CD8-positive, alpha-beta T cell (primary cell): ENCODE measurements at places on chromosomes 3 and 15. TPM values are rescaled to one million over a fixed set of nuclear protein-coding genes. Genes with fewer than 3 reads are reported as not detected.

Gene ZNF80
- 1.6 TPM for total RNA-seq

Gene VIPR1
- total RNA-seq: 31.2 TPM

Gene STARD9
- 8.5 TPM for total RNA-seq

Gene SCAANT1
- total RNA-seq: not detected

Gene ZKSCAN7
- total RNA-seq: 1.6 TPM

Gene WDR93
- total RNA-seq: not detected

Gene GOLGA6B
- total RNA-seq: not detected

Gene KLHL6
- 27.7 TPM for total RNA-seq

Gene PPP1R2
- 166 TPM for total RNA-seq

Gene COLQ
- total RNA-seq: 3.9 TPM

Gene PLSCR2
- not detected for total RNA-seq

Gene ANKRD34C
- total RNA-seq: not detected

Gene ANKUB1
- total RNA-seq: not detected

Gene KCNAB1
- not detected for total RNA-seq

Gene PRR20G
- not detected for total RNA-seq

- no peak for DNase-seq
Observed at GRCh38 chr3:133949438-133949837, 53.8 kb upstream of the RAB6B start.

GRCh38 chr15:31458596-31459399 is 132.2 kb downstream of the KLF13 start:
- DNase-seq: peak; percentile 26

- DNase-seq: no peak
Observed at GRCh38 chr15:91445695-91446228, 345.7 kb downstream of the SV2B start.

- DNase-seq: peak; percentile 28
Observed at GRCh38 chr15:80977627-80978036, 12.0 kb downstream of the MESD start.

DNA sequence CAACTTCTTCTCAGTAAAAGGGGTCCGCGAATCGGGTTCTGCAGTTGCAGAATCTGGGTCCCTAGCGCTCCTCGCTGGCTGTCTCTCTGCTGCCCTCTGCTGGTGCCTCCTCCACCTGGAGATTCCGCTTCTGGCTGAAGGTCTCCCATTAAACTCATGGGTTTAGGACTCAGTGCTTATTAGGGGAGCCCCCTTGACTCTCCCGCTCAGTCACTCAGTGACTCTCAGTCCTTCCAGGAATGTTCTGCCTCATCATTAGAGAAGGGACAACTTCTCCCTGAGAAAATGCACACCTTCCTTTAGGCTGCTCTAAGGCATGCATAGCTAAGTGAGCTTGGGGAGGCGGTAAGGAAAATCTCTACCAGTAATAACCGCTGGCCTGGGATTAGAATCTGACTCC is 7.1 kb downstream of the CPN2 start:
- DNase-seq: peak; percentile 75

DNA sequence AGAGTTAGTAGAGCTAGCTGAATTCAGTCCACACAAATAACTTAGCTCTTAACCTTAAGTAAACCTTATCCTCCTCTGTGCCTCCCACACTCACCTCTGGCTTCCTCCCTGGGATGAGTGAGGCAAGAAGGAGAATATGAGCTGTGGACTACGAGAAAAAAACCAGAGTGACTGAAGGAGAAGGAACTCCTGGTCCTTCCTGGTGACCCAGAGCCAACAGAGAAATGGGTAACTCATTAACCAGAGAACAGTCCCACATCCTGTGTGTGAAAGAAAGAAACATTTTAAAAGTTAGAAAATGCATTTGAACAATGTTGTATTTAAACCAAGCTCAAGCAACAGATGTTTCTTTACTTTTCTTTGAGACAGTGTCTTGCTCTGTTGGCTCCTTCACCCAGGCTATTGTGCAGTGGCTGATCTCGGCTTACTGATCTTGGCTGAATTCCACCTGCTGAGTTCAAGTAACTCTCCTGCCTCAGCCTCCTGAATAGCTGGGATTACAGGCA is 27.5 kb upstream of the FAM81A start:
- DNase-seq: no peak

- no peak for DNase-seq
Observed at GRCh38 chr3:100682056-100682853, 27.0 kb upstream of the TFG start.

DNA sequence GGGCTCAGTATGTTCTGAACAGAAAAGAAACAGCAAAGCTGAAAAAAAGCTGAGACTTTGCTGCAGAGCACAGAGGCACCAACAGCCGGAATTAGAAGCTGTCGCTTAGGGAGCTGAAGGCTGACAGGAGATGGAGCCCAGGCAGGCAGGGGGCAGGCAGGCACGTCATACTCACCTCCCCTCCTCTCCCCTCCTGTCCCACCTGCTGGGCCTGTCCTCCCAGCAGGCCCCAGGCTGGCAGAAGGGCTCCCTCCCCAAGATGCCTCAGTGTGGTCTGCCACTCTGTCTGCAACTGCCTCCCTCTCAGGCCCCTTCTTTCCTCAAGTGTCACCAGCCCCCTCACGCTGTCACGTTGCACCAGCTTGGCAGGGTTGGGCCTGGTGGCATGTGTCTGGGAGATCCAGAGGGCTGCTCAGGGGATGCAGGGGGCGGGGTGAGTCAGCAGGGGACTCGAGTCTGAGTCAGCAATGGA is 3.2 kb upstream of the ANKRD63 start:
- DNase-seq: no peak

DNA sequence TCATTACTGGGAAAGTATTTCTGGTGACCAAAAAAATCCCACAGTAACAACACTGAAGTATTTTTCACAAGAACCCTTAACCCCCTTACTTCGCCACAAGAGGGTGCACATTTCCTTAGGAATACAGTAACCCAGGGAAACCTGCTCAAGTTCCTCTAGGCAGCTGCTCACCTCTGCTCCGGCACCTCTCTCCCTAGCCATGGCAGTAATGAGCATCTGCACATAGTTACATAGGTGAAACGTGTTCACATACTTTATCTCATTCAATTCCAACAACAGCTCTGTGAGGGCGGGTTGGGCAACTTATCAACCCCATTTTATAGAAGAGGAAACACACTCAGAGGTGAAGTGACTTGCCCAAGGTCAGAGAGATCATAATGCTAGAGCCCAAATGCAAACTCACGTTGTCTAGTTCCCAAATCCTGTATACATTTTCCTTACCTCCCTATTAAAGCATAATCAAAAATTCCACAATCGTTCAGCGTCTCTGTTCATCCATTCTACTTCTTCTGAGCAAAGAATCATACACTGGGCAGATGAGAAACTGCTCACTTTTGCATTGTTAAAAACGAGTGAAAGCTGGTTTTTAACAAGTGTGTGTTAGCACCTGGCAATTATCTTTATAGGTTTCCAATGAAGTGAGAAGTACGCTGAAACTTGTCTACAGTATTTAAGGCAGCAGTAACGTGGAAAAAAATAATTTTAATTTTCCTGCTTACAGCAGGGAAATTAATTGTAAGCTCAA is 90.7 kb downstream of the IGF2BP2 start:
- no peak for DNase-seq

GRCh38 chr3:186097663-186098451 is 11.0 kb downstream of the ETV5 start:
- DNase-seq: no peak

DNA sequence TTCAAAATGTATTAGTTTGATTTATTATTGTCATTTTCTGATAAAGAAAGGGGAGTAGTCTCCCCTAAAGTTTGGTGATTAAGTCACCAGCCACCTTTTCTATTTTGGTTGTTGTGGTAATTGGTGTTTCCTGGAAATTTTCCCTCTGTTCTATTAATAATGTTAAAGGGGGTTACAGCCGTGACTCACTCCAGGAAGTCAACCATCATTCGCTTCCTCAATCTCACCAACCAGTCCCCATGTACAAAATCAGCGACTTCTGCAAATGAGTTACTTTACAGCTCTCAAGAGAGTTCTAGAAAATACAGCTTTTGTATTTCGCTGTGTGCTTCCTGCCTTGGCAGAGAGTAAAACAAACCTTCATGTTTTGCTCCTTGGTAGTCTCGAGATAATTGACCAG is 285.1 kb downstream of the LPP start:
- no peak for DNase-seq

- DNase-seq: no peak
Observed at GRCh38 chr3:124116906-124117305, 125.0 kb upstream of the ROPN1 start.

DNA sequence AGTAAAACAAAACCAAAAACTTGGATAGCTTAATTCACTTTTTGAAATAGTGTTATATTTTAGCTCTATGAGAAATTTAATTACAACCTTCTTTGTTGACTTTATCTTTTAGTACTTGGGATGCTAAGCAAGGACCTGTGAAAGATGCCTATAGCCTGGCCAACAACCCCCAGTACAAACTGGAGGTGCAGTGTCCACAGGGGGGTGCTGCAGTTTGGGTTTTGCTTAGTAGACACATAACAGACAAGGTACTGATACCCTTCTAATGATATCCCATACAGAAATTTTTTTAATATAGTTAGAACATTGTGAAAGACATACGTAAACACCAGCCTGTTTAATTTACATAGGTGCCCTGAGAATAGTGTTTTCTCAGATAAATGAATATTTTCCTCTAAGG is 35.3 kb downstream of the CAPN7 start:
- DNase-seq: peak; percentile 46

DNA sequence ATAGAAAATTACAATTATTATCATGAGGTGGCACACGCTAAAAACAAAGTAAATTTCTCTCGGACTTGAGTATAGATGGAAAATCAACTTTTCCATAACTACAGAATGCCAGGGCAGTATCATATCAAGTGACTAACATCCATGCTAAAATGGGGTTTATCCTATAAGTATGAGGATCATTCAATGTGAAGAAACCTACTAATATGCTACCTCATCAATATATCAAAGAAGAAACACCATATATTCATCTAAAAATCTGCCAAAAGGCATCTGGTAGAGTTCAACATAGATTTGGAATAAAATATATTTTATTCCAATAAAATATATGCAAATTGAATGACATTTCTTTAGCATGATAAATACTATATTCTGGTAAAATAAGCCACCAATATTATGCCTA is 894.4 kb downstream of the MCTP2 start:
- DNase-seq: no peak

- DNase-seq: peak; percentile 48
Observed at GRCh38 chr3:14879211-14879874, 60.6 kb downstream of the FGD5 start.

GRCh38 chr3:61650276-61650675 is 88.9 kb downstream of the PTPRG start:
- no peak for DNase-seq

DNA sequence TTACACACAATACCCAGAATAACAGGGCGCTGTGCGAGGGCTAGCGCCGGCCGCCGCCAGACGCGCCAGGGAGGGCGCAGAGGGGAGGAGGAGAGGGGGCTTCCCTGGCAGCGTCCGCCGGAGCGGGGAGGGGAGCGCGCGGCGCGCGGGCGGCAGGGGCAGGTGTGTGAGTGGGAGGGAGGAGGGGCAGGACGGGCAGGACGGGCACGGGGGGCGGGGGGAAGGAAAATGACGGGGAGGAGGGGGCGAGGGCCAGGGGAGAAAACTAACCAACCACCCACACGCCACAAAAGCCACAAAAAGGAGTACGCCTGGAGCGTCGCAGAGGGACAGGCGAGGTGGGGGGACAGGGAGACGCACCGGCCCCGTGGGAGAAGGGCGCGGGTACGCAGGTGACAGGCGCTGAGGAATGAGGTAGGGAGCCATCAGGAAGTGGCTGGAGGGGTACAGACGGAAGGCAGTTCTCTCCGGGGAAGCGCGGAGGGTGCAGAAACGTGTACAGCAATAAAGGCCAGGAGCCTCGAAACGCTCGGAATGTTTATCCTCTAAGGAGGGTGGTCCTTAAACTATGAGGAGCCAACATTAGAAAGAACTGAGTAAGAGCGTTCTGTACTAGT is 610 bp upstream of the SATB1 start:
- DNase-seq: peak; percentile 44

GRCh38 chr15:58457466-58457965 is 25.7 kb downstream of the LIPC start:
- DNase-seq: no peak

DNA sequence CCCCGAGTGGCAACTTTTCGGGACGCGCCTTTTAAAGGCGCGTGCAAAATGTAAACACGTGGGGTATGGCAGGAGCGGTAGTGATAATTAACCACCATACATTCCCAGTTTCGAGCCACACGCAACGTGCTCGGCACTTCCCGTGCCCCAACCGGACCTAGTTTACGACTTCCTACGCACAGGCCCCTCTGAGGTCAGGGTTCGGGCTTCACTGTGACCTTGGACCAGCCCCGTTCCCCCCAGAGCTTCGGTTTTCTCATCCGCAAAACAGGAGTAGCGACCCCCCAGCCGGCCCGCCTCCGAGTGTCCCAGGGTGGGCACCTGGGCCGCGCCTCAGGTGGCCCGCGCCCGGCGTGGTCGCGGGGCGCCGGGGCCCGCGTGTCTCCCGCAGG is 451 bp downstream of the CHCHD4 start:
- DNase-seq: peak; percentile 69

- DNase-seq: no peak
Observed at GRCh38 chr15:101070502-101071273, 151.5 kb downstream of the LRRK1 start.

DNA sequence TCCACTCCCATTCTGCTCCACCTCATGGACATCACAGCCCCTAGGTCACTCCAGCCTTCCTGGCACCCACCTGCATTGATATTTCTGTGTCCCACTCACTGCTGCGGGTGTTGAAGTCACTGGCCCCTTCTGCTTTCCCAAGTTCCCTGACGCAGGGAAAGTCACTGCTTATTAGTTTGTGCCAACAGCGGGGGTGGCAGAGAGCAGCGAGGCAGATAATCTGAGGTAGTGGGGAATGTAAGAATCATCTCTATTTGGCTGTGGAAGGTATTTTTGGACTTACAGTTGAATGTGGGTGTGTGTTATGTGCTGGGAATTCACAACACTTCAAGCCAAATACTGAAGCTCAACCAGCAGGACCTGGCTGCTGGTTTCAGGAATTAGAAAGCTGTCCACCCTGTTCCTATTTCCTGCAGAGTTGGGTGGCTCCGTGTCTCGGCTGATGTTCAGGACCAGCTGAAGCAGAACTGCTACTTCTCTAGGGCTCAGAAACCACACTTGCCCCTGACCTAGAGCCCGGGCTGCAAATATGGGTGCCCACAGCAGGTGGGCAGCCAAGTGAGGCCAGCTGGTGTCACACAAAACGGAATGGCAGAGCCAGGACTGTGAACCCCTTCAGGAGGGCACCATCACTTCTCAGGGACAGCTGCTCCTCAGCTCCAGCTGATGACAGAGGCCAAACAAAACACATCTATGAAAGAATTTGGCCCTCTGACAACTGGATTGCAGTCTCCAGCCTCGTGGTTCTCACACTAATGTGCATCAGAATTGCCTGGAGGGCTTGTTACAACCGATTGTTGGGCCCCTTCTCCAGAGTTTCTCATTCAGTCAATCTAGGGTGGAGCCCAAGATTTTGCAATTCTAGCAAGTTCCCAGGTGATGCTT is 57.7 kb downstream of the SEMA5B start:
- no peak for DNase-seq

- no peak for DNase-seq
Observed at GRCh38 chr3:119177321-119177720, 3.9 kb downstream of the UPK1B start.

GRCh38 chr15:95558916-95559315 is 771.6 kb upstream of the NR2F2 start:
- no peak for DNase-seq

- no peak for DNase-seq
Observed at GRCh38 chr3:141164852-141165251, 66.8 kb upstream of the PXYLP1 start.
